ENCODE measurements at places on chromosomes 6 and 20.

- no peak for DNase-seq
Measured at GRCh38 chr6:30643656-30644055, 3.3 kb upstream of the C6orf136 start.

- DNase-seq: no peak
Measured at GRCh38 chr6:143677577-143677890, 231 bp upstream of the PHACTR2 start.

DNA sequence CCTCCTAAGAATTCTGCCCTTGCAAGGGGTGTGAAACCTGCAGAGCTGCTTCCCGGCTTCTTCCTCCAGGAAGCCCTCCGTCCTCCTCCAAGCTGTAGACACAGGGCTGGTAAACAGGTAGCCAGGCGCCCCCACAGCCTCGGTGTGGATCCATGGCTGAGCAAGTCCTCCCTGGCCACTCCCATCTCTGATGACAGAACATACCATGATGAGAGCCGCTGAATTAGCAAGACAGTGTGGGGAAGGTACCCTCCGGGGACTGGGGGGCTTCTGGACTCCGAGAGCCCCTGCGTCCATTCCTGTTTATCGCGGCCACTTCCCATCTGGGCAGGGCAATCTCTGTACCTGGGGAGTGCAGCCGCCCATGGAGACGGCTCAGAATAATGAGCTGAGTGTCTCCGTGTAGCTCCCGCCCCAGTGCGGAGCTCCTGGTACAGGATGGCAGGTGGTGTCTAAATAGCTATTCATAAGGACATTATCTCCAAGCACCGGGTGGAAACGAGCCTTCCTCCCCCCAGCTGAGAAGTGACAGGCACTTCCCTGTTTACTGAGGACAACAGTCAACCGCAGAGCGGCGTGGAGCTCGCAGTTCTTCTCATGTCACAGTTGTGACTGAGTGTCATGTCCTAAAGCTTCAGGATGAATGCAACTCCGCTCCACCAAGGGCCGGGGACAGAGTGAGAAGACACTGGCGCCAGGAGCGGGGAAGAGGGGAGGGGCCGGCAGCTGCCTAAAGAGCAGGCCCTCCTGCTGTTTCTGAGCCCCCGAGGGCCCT, 22.7 kb upstream of the NTSR1 start:
- DNase-seq: no peak

DNA sequence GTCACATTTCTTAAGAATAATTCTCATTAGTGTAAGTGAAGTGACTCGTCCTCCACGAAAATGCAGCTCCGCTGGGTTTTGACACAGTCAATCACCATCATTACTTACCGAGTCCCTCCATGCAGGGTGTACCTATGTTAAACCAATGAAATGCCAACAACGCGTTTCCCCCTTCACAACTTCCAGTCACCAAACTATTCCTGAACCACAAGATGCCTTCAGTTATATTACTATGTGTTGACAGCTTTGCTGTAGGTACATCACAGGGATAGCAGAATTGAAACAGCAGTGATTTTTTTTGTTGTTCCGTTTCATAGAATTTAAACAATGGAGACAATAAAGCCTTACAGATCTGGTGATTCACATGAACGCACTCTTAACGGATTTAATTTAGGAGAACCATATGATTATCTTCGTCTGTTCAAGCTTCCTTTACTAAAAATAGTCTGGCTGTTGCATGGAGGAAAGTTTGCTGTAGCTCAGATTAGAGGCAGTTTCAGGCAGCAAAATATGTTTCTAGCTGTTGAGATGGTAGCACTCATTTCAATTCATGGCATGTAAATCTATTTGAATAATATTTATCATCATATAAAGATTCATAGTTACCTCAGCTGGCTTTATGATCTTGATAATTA, 652.8 kb downstream of the PRKN start:
- DNase-seq: no peak

DNA sequence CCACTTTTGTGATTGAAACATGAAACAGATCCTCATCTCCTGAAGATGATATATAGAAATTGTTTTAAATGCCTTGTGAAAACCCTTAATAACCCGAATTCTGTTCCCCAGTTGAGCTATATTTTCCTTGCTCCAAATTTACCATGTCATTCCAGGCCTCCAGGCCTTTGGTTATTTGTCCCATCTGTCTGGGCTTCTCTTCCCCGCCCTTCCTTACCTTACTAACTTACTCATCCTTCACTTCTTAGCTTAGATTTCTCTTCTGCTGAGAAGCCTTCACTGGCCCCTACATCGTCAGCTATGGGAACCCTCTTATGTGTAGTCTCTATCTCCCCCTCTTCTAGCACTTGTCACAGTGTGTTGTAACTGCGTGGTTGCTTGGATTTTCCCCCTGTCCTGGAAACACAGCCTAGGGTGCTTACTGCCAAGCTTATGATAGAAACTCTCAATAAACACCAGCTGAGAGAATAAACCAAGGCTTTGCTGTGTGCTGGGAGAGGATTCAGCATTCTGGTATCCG, 68.6 kb downstream of the SGK1 start:
- DNase-seq: no peak

DNA sequence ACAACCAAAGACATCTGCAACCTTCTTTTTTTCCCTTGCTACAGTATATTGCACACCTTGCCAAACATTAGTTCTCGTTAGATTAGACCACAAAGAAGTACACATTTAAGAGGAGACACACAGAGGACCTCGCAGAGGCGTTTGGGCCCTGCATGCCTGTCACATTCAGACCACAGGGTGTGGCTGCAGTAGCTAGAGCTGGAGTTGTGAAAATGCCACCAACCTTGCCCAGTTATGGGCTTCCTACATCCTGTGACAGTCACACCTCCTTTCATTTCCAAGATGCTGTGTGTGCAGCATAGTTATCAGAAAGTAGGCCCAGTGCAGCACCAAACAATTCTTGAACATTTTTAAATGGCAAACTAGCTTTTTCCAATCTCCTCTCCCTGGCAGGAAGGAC, 2.4 kb downstream of the SYNE1 start:
- DNase-seq: no peak

DNA sequence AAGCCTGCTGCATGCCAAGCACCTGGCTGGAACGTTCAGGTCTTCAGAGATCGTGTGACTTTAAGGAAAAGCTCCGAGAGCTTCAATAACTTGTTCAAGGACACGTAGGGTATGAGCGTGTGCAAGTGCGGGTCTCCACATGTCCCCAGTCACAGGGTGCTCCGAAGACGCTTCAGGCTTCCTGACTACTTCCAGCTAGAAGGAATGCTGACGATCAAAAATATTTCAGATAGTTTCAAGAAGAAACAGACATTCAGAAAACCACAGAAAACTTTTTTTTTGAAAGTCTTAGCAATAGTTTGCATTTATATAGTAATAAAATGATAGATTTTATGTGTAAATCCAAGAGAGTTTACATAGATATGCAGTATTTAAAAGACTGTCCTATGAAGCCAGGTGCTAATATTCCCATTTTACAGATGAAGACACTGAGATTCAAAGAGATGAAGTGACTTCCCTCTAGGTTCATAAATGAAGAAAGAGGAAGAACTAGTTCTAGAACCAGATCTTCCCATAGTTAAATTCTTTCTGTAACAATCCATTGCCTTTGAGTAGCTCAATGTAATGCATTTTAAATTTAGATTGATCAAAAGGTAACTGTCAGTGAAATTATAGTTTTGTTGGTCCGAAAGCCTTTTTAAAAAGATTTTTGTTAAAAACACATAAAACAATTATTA, 247.6 kb downstream of the MYLK4 start:
- DNase-seq: no peak

DNA sequence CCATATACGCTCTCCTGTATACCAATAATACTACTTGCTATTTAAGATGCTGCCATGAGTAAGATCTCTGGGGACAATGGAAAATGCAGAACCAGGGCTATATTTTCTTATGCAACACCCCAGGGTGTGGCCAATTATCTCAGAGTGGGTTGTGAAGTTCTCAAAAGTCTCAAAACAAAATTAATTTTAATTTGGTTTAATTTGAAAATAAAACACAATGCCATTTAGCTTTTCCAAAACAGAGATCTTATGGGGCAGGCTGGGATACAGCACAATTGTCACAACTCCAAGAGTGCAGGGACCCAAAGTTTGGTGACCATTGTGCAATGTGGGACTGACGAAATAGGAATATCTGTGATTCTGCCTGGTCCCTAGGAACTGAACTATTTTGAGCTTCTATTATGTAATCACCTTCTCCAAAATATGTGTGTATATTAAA, 43.1 kb downstream of the MBOAT1 start:
- DNase-seq: no peak
